ENCODE measurements at places on chromosomes 4 and X.
A peak's percentile ranks its signal among the peaks of the same experiment; 100 is the strongest.

DNA sequence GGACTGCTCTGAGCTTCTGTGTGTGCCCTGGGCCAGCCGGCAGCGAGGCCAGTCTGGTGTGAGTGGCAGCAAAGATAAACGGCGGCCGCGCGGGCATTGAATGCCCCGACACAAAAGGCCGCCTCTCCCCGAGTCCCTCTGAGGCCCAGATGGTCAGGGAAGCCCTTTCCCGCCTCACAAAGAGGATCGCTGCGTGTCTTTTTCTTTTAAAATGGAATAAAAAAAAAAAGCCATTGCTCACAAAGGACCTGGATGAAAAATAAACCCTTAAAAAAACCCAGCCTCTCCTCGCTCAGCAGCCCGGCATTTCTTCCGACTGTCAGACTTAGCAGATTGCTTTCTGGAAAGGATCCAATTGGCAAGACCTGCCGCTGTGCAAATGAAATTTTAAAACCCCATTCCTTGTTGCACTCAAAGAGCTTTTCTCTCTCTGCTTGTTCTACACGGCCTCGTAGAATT is 578.7 kb downstream of the BCOR start:
- DNase-seq = peak; percentile 17

DNA sequence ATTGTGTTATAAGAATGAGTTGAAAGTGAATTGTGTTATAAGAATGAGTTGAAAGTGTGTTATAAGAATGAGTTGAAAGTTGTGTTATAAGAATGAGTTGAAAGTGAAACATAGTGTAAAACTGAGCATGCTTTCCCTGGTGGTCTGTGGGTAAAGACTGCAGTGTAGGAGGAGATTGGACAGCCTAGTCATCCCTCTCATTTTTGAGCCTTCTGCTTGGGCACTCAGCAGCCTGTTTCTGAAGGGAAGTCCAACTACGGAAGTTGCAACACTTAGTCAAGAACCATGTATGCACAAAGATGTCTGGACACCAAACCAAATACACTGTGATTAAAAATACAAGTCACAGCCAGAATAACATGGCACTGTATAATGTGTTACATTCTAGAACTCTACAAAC is 72.6 kb downstream of the ANK2 start:
- DNase-seq = no peak

- DNase-seq = no peak
Measured at GRCh38 chrX:5852941-5853340, 375.7 kb downstream of the NLGN4X start.

- no peak for DNase-seq
Measured at GRCh38 chr4:25799522-25799921, 63.3 kb downstream of the SEL1L3 start.

- DNase-seq = no peak
Measured at GRCh38 chr4:163165217-163166017, 1.3 kb downstream of the NAF1 start.

- no peak for DNase-seq
Measured at GRCh38 chr4:151727365-151727764, 33.4 kb downstream of the GATB start.

- DNase-seq = no peak
Measured at GRCh38 chr4:140854168-140854567, 98.0 kb upstream of the TBC1D9 start.

GRCh38 chr4:113540859-113541258 is 220.7 kb downstream of the CAMK2D start:
- no peak for DNase-seq

DNA sequence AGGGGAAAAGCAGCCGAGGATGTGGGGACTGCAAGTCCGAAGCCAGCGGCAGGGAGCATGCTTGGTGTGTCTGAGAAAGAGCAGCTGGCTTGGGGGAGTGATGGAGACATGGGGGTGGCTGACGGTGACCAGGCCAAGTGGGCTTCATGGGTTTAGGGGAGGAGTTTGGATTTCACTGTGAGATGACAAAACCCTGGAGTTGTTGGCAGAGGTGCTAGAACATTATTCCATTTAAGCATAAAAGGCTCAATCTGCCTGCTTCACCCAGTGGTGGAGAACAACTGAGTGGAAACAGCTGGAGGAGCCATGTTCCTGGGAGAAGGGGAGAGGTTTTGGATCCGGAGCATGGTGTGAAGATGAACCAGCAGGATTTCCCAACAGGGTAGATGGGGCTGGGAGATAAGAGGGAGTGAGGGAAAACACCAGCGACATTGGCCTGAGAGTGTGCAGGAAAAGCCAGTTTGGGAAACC is 318.0 kb upstream of the TAPT1 start:
- DNase-seq = no peak

DNA sequence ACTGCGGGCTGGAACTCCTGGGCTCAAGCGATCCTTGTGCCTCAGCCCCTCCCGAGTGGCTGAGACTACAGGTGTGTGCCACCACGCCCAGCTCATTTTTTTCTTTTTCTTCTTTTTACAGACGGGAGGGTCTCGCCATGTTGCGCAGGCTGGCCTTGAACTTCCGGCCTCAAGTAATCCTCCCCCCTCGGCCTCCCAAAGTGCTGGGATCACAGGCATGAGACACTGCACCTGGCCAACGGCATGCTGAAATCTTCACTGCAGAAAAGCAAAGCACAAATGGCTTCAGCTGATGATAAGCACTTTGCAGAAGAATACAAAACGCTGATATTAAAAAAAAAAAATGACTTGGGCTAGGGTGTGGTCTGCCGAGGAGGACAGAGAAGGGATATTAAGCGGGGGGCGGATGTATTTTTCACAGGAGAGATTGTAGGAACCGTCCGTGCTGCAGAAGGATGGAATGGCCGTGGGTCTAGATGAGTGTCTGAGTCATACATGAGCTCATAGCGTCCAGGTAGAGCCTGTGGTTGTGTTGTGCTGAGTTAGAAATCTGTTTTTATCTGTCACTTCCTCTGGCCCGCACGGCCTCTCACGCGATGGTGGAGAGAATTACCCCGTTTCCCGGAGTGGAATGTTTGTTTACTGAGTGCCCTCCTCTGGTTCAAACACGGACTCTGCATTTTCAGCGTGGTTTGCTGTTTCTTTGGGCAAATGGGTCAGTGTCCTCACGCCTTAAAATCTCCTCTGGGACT is 8.5 kb upstream of the AKAP17A start:
- peak; percentile 0 for DNase-seq

DNA sequence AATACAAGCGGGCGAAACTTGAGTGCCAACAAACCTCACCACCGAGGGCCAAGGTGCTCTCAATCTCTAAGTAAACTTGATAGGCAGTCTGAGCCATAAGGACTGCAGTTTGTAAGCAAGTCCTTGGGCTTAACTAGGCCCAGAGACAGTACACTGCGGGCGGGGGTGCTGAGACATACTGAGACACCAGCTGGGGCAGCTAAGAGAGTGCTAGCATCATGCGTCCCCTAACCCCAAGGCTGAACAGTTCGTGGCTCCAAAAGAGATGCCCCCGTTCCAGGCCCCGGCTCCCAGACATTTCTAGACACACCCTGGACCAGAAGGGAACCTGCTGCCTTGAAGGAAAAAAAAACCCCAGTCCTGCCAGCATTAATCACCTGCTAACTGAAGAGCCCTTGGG is 126.8 kb upstream of the PRDX4 start:
- no peak for DNase-seq

- no peak for DNase-seq
Measured at GRCh38 chrX:45142185-45142584, 58.5 kb downstream of the DIPK2B start.

DNA sequence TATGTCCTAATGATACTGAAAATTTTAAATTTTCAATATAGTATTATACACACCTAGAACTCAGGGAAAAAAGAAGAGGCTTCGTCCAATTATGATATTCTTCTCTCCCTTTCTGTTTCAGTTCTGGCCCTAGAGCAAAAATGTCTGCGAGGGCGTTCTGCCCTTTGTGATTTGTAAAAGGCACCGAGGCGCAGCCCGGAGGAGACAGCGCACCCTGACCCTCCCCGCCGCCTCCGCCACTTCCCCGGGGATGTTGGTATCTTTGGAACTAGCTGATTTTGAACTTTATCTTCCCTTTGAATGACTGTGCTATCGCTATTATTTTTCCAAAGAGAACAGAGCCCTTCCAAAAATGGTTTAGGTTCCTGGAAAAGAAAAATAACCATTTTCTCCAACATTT is 173.2 kb upstream of the FAM9B start:
- DNase-seq = no peak

DNA sequence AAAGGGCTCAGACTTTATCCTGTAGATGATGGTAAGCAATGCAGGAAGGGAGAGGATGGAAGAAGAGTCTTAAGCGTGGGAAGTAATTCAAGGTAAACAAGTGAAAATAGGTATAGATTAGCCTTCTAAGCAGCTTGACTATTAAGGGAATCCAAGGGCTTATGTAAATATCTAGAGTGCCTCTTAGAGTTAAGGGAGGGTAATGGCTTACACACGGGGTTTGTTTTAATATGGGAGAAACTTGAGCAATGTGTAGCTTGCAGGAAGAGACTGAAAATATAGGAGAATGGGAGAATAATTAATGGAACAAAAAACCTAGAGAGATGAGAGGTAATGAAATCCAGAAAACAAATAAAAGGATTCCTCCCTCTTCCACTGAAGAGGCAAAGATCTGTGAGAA is 12.8 kb upstream of the SAP30 start:
- DNase-seq = peak; percentile 24

- DNase-seq = no peak
Measured at GRCh38 chr4:37393321-37393720, 148.8 kb downstream of the NWD2 start.

- DNase-seq = no peak
Measured at GRCh38 chrX:150202641-150203247, 160.4 kb upstream of the MAMLD1 start.

- DNase-seq = peak; percentile 26
Measured at GRCh38 chr4:105838082-105838481, 57.2 kb upstream of the NPNT start.

- no peak for DNase-seq
Measured at GRCh38 chrX:19670854-19671620, 155.7 kb upstream of the MAP3K15 start.

DNA sequence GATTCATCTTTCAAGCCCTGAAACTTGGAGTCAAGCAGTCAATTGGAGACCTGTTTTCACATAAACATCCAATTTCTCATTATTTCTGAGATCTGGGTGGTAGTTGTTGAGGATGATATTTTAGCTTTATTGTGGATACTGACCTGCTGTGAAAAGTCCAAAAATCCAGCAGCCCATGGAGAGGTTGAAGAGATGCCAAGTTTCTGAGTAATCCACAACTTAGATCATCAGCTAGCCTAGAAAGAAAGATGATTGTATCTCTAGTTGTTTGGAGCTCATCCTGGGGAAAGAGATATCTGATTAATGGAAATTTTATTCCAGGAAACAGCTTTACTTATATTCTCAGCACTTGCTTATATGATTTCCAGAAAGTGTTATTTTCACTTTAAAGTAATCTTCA is 48.6 kb upstream of the DCX start:
- no peak for DNase-seq

- no peak for DNase-seq
Measured at GRCh38 chr4:7950301-7951092, 10.8 kb upstream of the AFAP1 start.

- DNase-seq = no peak
Measured at GRCh38 chrX:11792461-11793421, 34.7 kb downstream of the MSL3 start.

- DNase-seq = no peak
Measured at GRCh38 chr4:145546175-145546915, 64.7 kb downstream of the SMAD1 start.

DNA sequence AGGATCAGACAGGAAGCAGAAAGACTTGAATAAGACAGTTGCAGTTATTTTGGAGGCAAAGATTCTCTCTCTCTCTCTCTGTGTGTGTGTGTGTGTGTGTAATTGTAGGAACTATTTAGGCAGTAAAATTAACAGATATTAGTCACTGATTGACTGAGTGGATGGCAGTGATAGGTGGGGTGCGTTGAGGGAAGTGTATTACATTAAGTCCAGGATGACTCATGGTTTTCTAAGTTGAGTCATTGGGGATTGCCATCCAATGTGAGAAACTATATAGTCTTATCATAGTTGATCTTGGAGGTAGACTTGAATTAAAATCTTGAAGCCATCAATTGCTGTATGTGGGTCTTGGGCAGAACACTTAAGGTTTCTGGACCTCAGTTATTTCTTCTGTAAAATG is 75.4 kb downstream of the AR start:
- no peak for DNase-seq

DNA sequence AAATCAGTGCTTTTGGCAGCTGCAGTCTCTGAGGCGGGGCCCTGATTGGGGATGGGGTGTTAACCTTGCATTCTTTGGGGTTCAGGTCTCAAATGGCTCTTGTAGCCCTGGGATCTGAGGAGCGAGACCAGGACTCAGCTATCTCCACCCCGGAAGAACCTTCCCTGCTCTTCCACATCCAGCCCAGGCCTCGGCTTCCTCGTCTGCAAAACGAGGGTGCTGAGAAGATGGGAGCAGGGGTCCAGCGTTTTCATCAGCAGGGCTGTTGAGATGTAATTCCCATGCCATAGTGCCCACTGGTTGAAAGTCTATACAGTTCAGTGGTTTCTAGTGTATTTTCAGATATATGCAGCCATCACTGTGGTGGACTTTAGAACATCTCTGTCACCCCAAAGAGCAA is 34.6 kb upstream of the WFS1 start:
- no peak for DNase-seq

DNA sequence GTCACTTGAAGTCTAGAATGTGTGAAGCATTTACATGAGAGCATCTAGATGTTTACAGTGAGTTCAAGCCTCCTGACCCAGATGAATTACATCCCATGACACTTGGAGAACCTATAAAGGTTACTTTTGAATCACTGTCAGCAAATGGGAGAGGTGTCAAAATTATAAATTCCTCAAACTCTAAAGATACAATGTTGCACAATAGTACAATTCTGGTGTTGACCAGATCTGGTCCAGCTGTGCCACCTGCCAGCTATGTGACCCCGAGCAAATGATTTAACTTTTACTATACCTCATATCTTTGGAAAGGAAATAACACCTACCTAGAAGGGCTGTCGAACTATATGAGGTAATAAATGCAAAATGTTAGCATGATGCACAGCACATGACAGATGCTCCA is 69.8 kb downstream of the JADE1 start:
- DNase-seq = no peak

GRCh38 chr4:70277121-70277520 is 34.7 kb downstream of the CSN3 start:
- DNase-seq = no peak

DNA sequence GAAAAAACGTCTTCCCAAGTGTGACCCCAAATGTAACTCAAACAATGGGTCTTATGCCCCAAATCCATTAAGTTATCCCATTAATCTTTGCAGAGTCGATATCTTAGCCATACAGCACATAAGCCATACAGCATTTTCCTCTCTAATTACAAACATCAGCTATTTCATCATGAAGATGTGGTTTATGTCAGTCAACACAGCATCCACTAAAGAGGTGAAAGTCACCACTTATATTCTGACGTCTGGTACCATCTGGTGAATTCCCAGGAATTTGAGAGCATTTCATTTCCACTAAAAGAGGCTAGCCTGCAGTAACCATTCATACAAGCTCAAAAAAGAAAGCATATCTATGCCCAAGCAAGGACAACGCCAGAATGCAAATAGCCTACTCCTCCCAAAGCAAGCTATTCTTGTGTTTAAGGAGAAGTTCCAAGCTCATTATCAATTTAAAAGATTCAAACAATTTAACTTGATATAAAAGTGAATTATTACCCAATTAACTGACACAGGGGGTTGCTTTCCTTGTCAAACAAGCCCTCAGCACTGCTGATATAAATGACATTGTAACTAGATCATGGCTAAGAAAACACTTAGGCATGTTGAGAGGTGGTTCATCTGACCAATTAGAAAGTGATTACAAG is 203.3 kb downstream of the ANTXR2 start:
- DNase-seq = no peak
